ENCODE measurements at places on chromosomes 7 and 10. TPM values are rescaled to one million over a fixed set of nuclear protein-coding genes. Genes with fewer than 3 reads are reported as not detected.

DNA sequence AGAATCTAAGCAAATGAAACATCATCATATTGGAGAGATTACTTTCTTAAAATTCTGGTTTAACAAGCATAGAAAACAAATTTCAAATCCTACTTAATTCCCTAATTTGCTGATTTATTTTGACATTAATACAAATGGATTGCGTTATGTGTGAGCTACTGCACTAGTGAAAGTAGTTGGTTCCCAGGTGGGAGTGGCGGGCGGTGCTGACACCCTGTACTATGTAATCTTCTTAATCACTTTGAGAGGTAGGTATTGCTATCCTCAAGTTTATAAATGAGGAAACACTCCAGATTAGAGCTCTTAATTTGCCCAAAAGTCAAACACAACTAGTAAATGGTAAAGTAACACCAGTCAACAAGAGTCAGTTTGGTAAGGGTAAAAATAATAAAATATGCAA lies 131.1 kb downstream of the ELAPOR2 start:
- no peak for DNase-seq

DNA sequence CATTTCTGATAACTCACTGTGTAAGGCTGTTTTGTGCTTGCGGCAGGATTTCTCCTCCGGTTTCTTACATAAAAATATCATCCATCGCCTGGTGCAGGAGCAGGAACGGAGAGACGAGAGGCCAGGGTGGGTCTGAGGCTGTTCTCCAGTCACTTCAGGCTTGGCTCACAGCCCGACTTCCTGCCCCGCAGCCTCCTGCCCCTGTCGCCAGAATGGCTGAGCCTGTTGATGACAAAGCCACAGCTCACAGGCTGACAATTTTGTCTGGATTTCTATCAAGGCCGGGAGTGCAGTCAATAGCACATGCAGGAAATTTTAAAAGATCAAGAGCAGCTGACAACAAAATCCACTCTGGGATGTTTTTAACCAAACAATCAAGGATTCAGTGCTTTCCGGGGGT lies 229.7 kb upstream of the ZNF32 start:
- DNase-seq = no peak

DNA sequence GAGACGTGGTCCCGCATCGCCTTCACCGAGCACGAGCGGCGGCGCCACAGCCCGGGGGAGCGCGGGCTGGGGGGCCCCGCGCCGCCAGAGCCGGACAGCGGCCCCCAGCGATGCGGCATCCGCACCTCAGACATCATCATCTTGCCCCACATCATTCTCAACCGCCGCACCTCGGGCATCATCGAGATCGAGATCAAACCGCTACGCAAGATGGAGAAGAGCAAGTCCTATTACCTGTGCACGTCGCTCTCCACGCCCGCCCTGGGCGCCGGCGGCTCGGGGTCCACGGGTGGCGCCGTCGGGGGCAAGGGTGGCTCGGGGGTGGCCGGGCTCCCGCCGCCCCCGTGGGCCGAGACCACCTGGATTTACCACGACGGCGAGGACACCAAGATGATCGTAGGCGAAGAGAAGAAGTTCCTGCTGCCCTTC lies 737 bp downstream of the CNNM2 start:
- no peak for DNase-seq

DNA sequence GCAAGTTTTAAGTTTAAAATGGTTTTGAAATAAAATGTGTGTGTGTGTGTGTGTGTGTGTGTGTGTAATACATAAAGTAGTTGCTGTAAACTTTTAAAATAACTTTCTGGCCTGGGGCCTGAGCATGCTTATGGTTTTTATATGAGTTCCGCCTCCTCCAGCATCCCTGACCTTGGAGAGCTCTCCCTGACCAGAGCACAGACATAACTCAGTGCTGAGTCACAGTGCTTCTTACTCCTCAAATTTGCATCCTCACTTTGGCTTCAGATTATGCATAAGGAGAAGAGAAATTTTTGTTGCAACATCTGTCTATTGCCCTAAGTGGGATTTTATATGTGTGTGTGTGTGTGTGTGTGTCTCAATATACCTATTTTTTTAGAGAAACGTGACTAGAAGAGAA lies 200.8 kb downstream of the ELMO1 start:
- DNase-seq = peak; percentile 74

GRCh38 chr7:1802899-1803298 lies 132.8 kb downstream of the ELFN1 start:
- DNase-seq = no peak

DNA sequence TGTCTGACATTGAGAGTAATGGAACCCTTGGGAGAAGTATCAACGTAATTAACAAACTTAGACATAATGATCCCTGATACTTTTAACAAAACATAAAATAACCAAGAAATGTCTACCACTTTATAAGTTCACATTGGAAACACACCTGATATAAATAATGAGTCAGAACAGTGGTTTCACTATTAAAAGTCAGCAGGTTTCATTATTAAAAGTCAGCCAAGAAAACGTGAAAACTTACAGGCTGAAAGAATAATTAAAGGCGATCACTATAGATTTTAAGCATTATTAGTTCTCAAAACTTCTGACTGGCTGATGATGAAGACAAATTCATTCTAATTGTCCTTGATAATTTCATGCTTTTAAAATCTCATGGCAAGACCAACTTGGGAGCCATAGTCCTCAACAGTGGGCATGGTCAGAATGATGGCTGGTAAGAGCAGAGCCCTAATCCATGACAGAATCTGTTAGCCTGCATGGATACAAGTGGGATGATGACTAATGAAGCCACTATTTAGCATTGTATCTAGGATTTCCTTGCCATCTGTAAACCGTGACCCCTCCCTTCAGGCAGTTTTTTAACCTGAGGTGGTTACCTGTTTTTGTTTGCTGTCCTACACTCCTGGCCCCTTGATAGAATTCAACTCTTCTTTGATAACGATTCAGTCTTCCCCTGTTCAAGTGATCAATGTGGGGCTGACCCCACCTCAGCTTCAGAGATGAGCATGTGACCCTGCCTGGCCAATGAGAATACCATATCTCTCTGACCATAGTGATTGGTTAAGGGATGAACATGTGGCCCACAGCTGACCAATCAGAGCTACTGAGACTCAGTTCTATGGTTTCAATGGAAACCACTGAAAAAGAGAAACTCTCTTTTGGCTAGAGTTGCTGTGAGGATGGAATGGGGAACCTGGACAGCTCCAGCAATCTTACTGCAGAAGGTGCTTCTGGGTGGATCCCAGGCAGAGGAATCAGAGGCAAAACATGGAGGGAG lies 151.0 kb downstream of the PLPP4 start:
- no peak for DNase-seq

GRCh38 chr7:98995111-98995510 lies 116.8 kb downstream of the TRRAP start:
- no peak for DNase-seq

DNA sequence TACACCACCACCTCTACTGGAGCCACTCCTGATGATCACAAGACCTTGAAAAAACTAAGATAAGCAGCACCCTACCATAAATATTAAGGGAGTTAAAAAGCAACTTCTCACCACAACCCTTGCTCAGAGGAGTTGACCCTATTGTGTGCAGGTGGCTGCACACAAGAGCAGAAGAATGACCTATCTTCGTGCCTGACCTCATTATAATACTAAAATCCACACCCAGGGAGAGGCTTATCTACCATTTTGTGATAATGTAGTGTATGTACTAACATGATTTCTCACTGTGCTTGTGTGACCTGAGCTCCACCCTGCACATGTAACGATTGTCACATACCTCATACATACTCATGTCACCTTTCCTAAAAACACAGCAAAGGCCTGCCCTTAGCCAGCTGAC lies 205.0 kb upstream of the MBL2 start:
- no peak for DNase-seq

GRCh38 chr10:14548474-14548873 lies 217.8 kb upstream of the FRMD4A start:
- DNase-seq = no peak

GRCh38 chr10:74852381-74852780 lies 26.0 kb downstream of the KAT6B start:
- DNase-seq = no peak

- DNase-seq = no peak
These were observed 55.7 kb downstream of the KLRG2 start for GRCh38 chr7:139427788-139428187.

GRCh38 chr7:116674508-116675173 lies 2.6 kb downstream of the MET start:
- DNase-seq = no peak

Gene SLC18A3
- not detected for total RNA-seq

Gene GDF10
- 0.20 TPM for total RNA-seq

Gene GIMAP1
- not detected for total RNA-seq

Measured in H9 (cell line).